ENCODE measurements at places on chromosomes 7 and 10.

DNA sequence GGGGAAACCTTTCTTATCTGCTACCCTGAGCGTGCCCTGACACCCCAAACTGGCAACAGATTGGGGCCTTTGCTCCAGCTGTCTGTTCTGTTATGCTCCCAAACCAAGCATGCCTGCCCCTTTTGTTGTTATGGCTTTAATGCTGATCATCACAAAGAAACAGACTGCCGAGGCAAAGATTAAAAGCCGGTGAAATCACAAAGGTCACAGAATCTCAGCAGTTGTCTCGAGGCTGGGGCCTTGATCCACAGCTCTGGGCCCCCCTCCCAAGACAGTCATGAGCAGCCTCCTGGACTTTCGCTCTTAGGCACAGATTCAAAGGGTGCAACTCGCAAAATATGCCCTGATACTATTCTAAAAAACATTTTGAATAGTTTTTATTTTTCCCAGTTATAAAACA, 65.6 kb downstream of the STRA8 start:
- no peak for DNase-seq

GRCh38 chr10:5812283-5813090, 747 bp downstream of the GDI2 start:
- DNase-seq: peak; percentile 21

DNA sequence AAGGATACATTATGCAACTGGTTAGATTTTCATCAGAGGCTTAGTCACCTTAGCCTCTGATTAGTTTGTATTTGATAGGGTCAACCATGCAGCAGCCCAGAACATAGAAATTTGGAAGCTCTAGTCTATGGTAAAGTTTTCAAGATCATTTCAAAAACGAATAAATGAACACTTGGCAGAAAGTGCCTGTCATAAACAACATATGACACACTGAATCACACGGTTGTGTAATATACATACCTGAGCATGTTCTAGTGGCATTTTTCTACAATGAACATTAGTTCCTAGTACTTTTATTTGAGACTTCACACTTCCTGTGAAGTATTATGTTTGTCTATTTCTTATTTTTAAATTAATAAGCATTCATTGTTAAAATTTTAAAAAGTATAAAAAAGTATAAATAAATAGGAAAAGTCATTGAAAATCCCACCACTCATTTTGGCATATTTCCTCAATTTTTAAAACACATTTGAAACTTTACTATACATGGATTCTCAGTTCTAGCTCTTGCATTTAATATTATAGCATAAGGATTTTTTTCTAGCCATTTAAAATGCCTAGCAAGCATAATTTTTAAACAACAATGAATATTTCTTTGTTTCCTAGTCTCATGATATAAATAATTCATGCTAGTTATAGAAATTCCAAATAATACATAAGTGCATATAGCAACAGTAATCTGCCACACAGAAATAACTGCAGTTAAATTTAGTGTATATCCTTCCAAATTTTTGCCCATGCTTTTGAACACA, 25.7 kb upstream of the PRPS1L1 start:
- DNase-seq: no peak

GRCh38 chr7:117435475-117436043, 8.3 kb upstream of the ASZ1 start:
- no peak for DNase-seq

DNA sequence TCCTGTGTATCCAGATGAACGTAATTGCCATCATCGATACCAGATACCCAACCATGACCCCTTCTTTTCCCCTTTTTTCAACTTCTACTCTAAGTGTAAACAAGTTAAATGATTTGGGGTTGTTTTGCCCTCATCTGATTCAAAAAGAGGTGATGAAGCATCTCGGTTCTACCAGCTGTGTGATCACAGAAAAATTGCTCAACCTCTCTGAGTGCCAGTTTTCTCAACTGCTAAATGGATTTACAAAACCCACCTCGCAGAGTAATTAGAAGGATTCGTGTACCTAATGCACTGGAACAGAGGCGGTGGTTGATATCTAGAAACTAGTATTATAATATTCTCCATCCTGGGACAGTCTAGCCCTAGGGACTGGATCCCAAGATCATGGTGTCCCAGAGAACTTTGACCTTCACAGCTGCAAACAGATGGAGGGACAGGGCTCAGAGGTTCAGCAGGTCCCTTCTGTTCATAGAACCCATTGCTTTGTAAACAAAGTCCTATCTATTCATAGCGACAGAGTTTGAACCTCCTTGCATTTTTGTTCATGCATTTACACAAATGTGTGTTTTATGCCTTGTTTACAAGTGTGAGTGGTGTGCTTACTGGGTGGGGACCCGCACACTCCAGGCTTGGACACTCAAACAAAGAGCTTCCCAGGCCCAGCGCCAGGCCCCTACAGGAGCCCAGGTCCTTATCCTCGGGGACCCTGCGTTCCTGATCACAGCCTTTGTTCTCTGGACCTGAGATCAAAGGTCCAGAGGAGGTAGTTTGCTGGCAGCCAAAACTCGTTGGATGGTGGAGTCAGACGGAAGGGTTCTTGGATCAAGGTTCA, 46.4 kb downstream of the CALML3 start:
- DNase-seq: no peak

GRCh38 chr10:70585578-70586169, 16.9 kb downstream of the PRF1 start:
- DNase-seq: no peak

- no peak for DNase-seq
Observed at GRCh38 chr10:91006752-91007346, 86.0 kb upstream of the ANKRD1 start.

DNA sequence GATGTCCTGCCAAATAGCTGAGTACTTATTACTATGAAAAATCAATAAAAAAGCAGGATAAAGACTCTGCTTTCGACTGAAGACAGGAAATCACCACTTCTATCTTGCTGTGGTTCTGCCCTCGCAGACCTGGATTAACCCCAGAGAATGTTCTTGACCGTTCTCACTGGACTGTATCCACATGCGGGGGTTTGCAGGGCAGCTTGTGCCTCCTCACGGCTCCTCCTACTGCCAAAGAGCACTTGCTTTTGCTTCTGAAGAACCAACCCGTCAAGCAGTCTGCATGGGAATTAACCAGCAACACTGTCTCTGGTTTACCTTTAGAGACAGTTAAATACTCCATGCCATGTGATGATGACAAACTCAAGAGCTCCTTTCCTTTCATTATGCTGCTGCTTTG, 184.0 kb downstream of the GFRA1 start:
- DNase-seq: no peak

GRCh38 chr7:103936558-103936957, 52.9 kb downstream of the RELN start:
- DNase-seq: no peak

GRCh38 chr10:92342796-92343195, 51.8 kb downstream of the MARCHF5 start:
- no peak for DNase-seq

GRCh38 chr10:45374350-45375052, 485 bp downstream of the ALOX5 start:
- DNase-seq: no peak

DNA sequence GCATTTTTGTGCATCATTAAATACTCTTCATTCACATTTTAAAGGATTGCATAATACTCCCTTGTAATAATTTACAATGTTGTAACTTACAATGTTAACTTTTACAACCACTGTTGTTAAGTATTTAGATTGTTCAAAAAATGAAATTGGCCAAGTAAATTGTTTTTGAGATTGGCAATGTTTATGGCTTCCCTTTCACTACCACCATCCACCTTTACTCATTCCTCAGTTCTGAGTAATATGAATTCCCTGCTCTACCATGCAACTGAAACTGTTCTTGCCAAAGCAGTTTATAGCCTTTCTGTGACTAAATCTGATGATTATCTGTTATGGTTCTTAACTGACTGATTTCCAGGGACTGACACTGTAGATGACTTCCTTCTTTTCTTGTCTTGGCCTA, 80.5 kb upstream of the TMEM106B start:
- no peak for DNase-seq

- no peak for DNase-seq
Observed at GRCh38 chr7:134048166-134048565, 79.0 kb upstream of the LRGUK start.

- DNase-seq: no peak
Observed at GRCh38 chr10:114337510-114338462, 66.5 kb downstream of the AFAP1L2 start.

DNA sequence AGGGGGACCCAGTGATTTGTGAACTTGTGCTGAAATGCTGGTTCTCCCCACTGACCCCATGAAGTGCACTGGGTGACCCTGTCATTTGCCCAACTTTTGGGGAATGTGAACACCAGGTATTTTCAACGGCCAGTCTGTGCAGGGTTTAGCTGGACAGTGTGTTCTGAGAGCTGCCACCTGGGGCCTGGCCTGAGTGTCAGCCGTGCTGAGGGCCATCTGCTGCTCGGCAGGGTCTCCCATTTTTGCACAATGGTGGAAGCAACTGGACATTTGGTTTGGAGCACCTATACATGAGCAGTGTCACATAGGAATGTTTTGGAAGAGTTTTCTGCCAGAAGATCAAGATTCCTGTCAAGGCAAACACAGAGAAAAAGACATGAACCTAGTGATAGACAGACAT, 5.2 kb downstream of the CHN2 start:
- no peak for DNase-seq

GRCh38 chr7:44706788-44707557, 41.7 kb upstream of the ZMIZ2 start:
- no peak for DNase-seq

DNA sequence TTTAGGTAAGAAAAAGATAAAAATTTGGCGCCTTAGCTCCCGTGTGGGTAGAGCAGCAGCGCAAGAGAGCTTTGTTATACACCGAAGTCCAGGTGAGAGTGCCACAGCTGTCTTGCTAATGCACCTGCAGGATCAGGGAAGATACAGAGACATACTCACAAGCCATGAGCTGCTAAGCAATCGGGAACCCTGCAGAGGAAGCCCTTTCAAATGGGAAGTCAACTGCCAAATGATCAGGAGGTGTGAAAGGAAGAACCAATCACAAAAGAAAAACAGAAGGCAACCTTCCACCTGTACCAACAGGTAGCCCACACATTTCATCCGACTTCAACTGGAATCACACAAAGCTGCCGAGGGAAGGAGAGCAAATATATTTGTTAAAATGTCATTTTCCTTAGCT, 610.5 kb upstream of the PFKP start:
- no peak for DNase-seq

GRCh38 chr10:63434866-63435854, 30.6 kb downstream of the JMJD1C start:
- DNase-seq: no peak

GRCh38 chr10:93745408-93746065, 12.2 kb upstream of the LGI1 start:
- no peak for DNase-seq

DNA sequence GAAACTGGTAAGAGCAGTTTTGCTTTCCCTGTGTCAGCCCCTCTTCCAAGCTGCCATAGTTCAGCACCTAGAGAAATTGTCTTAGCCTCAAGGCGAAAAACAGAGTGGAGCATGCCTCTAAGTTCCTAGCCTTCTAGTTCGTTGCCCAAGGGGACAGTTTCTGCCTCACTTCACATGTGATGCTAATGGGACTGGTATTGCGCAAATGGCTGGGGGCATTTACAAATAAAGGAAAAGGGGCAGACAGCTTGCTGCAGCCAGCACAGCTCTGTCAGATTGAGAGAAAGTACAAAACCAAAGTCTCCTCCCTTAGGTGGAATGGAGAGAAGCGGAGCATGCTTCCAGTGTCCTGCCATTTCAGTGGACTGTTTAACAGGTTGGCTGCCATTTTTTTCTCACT, 567.7 kb downstream of the ETV1 start:
- no peak for DNase-seq

DNA sequence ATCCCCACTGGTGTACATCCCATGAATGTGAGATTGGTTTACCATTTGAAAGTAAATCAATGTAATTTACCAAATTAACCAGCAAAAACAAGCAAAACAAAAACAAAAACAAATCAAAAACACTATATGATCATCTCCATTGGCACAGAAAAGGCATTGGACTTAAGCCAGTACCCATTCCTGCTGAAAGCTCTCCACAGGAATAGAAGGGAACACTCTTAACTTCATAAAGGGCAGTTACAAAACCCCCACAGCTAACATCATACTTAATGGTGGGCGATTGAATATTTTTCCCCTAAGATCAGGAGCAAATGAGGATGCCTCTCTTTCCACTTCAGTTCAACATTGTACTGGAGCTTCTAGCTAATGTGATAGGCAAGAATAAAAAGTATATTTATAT, 34.1 kb downstream of the PRKG1 start:
- no peak for DNase-seq

- peak; percentile 15 for DNase-seq
Observed at GRCh38 chr7:87058744-87059524, 520 bp downstream of the ELAPOR2 start.

GRCh38 chr10:19325581-19325980, 277.0 kb downstream of the MALRD1 start:
- no peak for DNase-seq

DNA sequence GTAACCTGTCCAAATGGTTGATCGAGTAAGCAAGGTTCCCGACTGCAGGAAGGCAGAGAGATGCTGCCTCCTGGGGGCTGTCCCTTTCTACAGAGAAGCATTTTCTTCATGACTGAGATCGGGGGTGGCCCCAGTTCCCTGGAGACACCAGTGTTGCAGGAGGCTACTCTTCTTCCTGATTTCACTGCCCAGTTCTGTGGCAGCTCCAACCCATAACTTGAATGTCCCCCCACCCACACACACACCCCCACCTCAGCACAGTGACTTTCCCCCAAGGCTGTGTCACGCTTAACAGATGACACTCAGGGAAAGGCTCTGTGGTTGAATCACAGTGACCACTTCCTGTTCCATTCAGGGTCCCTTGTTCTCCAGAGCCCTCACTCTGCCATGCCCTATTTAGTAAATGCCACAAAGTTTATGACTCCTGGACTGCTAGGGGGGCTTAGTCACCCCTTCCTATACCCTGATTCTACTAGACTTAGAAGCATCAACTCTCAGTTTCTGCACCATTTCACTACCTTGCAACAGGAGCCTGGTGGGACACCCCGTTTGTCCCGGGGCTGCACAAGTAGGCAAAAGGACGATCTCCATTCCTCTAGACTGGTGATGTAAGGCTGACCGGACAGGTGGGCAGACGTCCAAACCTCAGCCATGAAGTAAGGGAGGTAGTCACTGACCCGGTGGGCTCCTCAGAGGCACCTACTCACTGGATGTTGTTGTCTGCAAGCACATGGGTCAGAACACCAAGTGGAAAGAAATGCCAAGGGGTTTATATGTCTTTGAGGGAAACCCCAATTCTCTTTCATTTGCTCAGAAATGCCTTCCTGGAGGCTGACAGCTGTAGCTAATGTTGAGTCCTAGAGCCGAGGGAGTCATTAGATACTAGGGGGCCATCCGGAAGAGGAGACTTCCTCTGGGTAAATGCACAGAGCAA, 31.3 kb upstream of the SMC3 start:
- no peak for DNase-seq

GRCh38 chr10:122748496-122748895, 48.9 kb upstream of the C10orf120 start:
- DNase-seq: no peak
